Activated effector memory CD4-positive, alpha-beta T cell treated with anti-CD3 and anti-CD28 coated beads, Interleukin-2, amount 50 U/mL, for 16 hours (primary cell): ENCODE measurements at places on chromosomes 12 and 14.

DNA sequence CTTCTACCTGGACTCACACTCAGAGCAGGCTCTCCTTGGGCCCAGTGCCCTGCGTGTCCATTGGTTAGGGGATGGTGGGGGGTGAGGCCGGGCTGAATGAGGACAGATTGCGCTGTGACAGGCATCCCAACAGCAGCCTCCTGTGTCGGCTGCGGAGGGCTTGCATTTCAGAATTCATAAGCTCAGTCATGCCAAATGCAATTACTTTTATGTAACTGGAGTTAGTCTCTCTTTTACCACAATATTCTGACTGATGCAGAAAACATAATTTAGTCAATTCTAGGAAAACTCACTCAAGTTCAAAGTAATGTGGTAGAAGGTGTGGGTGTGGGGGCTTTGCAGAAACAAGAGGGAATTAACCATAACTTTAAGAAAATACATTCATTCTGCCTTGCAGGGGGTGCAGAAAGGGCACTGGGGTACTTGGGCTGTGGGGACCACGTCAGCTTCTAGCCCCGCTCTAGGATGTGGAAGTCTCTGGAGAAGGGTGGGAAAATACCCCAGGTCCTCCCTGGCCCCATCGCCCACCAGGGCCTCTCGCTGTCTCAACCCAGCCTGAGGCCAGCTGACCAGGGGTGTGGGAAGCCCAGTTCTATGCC is 257.7 kb downstream of the ADGRD1 start:
- peak; percentile 47 for DNase-seq

GRCh38 chr12:4824380-4824779 is 85.3 kb upstream of the KCNA1 start:
- no peak for DNase-seq

GRCh38 chr14:62062645-62063044 is 300.4 kb downstream of the SNAPC1 start:
- DNase-seq: no peak

- DNase-seq: no peak
Measured at GRCh38 chr12:115667116-115667515, 610.4 kb downstream of the MED13L start.

DNA sequence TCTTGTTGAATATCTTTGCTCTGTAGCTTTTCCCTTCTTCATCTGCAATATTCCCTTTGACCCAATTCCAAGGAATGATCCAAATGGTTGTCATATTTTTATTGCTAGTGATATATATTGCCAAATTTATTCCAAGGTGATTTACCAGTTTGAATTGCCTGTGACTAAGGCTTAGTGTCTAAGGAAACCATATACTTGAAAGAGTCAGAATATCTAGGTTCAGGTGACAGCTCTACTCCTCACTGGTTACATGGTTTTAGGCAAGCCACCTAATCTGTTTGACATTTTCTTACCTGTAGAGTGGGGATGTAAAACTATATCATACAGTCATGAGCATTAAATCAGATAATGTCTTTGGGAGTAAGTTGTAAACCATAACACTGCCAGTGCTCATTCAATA is 473.8 kb downstream of the NPAS3 start:
- DNase-seq: no peak

- DNase-seq: no peak
Measured at GRCh38 chr12:69682110-69682755, 16.9 kb downstream of the BEST3 start.

DNA sequence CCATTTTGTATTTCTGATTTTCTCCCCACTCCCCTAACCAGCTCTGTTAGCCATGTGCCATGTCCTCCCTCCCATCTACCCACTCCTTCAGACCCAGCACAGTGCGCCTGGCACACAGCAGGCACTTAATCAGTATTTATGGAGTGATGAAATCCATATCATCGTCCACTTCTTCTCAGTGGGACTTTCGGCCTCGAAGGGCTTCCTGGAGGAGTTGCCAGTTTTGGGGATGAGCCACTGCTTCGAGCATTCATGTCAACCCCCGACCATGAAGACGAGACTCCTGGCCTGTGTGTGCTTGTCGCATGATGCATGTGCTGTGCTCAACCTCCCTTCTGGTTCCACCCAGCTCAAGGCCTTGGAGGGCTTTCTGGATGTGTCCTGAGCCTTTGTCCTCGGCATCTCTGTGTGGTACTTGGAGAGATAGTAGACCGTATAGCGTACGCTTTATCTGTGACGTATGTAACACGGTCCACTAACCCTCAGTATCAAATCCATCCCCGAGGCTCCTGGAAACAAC is 119.5 kb upstream of the RTL1 start:
- peak; percentile 24 for DNase-seq

DNA sequence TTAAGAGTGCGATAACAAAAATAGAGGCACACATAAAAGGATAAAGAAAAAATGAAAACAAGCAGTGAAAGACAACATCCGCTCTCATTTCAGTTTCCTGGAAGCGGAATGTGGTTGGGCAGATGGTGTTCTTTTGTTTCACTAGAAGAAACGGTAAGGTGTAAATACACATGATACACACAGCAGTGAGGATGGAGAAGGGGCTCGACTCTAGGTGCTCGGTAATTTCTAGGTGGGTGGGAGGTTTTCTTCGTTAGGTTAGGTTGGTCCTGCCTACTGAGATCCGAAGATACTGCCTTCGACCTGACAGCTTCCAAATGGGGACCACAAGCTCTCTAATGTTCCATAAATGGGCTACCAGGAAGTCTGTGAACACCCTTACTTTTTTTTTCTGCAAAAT is 1082.5 kb downstream of the BCL11B start:
- DNase-seq: no peak

- no peak for DNase-seq
Measured at GRCh38 chr12:40382217-40382616, 157.4 kb downstream of the LRRK2 start.

GRCh38 chr12:26204612-26205289 is 9.4 kb downstream of the SSPN start:
- no peak for DNase-seq

- peak; percentile 72 for DNase-seq
Measured at GRCh38 chr12:21456291-21456780, 18.9 kb downstream of the PYROXD1 start.

- DNase-seq: no peak
Measured at GRCh38 chr14:64610049-64610746, 60.4 kb downstream of the PPP1R36 start.

- no peak for DNase-seq
Measured at GRCh38 chr14:74756326-74756725, 6.8 kb upstream of the YLPM1 start.

GRCh38 chr14:67357186-67357968 is 2.2 kb downstream of the ATP6V1D start:
- no peak for DNase-seq

DNA sequence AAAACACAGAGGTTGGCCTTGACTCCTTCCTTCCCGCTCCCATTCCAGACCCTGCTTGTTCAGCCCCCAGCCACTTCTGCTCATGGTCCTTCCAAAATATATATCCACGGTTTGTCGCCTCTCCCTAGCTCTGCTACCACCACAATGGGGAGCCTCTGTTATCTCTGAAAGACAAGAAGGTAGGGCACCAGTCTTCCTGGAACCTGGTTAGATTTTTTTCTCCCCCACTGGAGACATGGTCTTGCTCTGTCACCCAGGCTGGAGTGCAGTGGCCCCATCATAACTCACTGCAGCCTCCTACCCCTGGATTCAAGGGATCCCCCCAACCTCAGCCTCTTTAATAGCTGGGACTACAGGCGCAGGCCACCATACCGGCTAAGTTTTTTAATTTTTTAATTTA is 95.7 kb downstream of the PTPN11 start:
- no peak for DNase-seq

DNA sequence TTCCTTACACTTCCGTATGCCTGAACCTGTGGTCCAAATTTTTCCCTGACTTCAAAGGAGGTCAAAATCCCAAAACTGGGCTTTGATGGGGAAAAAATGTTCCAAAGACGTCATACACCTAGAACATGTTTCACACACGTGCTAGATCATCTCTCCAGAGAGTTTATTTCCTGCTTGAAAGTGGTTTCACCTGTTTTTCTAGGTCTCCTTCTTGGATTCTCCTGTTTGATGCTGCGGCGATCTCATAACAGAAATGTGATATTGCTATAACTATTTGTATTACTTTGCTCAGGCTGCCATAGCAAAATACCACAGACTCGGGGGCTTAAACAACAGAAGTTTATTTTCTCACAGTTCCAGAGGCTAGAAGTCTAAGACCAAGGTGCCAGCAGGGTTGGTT is 19.7 kb upstream of the TMCC3 start:
- no peak for DNase-seq
